Posterior cingulate gyrus (tissue), 11 donors: ENCODE measurements at places on chromosomes 2 and 18.

DNA sequence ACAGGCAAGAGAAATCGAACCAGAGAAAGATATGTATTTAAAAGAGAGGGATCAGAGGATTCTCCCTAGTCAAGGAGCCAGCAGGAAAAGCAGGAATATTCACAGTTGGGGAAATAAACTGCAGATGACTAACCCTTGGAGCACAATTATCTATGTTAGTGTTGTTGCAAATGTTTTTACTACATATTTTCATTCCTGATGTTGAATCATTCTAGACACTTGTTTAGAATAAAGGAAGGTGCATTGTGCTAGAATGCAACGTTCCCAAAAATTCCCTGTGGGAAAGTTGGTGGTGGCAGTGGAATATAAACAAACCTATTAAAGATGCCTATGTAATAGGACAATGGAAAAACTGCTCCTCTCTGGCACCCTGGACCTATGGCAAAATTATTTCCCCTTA is 63.3 kb downstream of the DTNA start:
- DNase-seq, result no peak

- DNase-seq, result no peak
Measured at GRCh38 chr2:120767486-120768005, 31.9 kb downstream of the GLI2 start.

DNA sequence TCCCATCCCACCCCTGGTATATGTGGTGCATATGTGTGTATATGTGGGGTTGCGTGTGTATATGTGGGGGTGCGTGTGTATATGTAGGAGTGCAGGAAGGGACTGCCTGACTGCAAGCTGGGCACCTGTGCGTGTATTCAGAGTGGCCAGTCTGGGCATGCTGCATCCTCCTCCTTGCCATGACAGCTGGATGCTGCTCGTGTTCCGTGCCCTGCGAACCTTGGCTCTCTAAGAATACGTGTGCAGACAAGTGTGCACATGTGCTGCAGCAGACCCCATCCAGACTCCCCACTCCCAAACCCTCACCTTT is 222.1 kb downstream of the CELF4 start:
- no peak for DNase-seq

DNA sequence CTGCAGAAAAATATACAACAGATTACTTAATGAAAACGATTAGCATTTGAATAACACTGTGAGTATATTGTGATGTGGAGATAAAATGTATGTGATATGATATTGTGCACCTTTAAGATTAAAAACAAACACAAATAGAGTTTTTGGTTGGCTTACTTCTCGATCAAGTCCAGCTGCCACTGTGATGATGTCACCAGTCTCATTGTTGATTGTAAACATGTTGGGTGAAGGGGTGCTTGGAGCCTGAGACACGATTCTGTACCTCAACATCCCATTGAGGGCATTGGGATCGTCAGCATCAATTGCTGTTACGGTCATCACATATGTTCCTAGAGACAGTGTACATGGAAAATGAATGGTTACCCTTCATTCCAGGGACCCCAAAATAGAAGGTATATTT is 174.1 kb downstream of the CDH2 start:
- DNase-seq, result no peak

GRCh38 chr18:48345596-48345995 is 63.6 kb downstream of the ZBTB7C start:
- no peak for DNase-seq

GRCh38 chr18:38642711-38643110 is 1077.1 kb upstream of the CELF4 start:
- no peak for DNase-seq

GRCh38 chr2:145416640-145417039 is 896.7 kb upstream of the ZEB2 start:
- DNase-seq, result no peak

GRCh38 chr2:176085861-176086771 is 2.4 kb upstream of the EVX2 start:
- peak; percentile 54 for DNase-seq
